ENCODE measurements at places on chromosomes 12 and 14.

GRCh38 chr14:66293533-66294105 is 192.6 kb upstream of the CCDC196 start:
- DNase-seq, result no peak

DNA sequence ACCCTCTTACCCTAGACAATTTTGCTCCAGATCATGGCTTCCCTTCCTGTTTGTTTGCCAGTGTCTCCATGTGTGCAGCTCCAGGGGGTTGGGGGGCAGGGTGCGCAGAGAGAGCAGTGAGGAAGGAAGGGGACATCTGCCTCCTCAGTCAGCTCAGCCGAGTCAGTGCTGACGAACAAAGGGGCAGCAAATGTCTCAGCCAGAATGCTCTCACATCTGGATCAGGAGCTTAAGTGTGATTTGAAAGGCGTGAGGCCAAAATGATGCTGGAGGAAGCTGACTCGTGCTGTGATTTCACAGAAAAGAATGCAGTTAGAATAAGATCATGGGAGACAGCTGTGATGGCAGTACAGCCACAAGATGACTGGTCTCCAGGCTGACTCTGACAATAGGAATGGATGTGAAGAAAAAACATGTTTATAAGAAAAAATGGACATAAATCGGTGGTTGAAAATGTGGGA is 27.1 kb upstream of the CDK17 start:
- DNase-seq, result no peak

- no peak for DNase-seq
Measured at GRCh38 chr14:55327179-55327578, 56.0 kb downstream of the FBXO34 start.

DNA sequence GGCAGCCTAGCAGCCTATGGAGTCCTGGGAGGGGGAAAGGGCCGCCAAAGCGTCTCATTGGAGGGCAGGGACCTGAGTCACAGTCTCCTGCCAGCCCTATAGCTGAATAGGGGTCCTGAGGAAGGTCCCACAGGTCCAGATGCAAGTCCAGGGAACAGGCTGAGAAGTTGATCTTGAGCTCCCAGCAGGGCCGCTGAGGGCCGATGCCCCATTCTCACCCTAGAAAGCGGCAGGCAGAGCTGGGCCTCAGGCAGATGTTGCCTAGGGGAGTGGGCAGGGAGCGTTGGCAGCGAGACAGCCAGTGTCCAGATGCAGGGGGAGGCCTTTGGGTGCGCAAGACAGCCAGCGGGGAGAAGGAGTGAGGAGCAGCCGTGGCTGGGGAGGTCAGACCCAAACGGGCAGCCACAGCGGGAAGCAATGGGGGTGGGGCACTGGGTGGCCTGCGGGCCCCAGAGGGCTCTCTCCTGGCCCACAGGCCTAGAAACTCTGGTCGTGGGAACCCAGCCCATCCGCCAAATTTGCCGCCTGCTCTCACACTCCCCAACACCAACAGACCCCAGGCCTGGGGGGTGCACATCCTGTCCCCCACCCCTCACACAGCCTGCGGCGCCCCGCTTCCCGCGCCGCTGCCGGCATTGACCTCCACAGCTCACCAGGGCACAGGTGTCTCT is 1.1 kb downstream of the HDAC7 start:
- DNase-seq, result no peak
